ENCODE measurements at places on chromosomes 2 and 18.

GRCh38 chr2:213995400-213996105 lies 415.3 kb upstream of the VWC2L start:
- no peak for DNase-seq

- no peak for DNase-seq
Observed at GRCh38 chr2:124623560-124623959, 598.5 kb downstream of the CNTNAP5 start.

DNA sequence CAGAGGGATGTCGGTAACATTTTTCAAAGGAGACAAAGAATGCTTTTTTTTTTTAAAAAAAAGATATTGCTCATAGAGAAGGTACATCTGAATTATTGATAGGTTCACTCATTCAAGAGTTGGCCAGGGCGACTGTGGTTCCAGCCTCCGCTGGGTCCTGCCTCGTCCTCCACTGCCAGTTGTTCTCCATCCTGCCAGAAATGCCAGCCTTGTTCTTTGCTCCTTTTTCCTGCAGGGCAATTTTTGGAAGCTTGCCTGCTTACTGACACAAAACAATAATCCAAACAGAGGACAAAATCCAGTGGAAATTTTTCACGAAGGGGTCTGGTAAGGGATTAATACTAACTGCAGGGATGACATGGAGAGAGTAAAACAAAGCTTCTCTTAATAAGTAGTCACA lies 1113.0 kb downstream of the CBLN2 start:
- no peak for DNase-seq

DNA sequence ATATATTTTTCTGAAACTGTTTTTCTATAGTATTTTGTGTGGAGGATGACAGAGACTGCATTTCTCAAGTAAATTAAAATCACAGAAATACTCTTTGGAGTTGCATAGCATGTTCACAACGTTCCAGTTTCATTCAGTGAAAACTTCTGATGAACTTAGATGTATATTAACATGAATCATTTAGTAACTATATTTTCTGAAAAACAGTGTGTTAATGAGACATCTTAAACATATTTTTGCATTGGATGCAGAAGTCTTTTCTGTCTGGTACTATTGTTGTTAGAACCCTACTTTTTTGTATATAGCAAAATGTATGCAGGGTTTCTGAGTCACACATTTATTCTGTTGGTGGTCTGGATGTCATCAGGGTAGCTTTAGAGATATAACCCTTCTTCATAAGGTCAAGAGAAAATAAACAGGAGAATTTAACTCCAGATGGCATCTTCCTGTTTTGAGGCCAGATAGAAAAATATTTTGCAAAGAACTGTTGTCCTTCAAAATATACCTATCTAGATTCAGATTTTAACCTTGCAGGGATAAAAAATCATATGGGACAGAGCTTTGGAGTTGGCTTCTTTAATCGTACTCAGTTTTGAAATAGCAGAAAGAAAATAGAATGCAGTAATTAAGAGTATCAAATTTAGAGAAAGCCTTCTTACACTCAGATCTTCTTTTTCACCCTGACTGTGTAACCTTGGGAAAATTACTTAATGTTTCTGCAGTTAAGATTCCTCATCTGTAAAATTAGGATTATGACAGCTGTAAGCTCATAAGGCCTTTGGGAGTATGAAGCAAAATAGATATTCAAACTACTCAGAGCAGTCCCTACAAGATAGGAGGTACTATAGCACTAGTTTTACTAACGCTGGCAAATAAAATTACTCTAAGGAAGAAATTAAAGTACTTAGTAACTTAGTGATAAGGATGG lies 5.3 kb downstream of the COL3A1 start:
- no peak for DNase-seq

- DNase-seq, result no peak
Observed at GRCh38 chr2:76870581-76870980, 651.6 kb downstream of the LRRTM4 start.

GRCh38 chr2:3200420-3200939 lies 177.1 kb downstream of the EIPR1 start:
- DNase-seq, result no peak

DNA sequence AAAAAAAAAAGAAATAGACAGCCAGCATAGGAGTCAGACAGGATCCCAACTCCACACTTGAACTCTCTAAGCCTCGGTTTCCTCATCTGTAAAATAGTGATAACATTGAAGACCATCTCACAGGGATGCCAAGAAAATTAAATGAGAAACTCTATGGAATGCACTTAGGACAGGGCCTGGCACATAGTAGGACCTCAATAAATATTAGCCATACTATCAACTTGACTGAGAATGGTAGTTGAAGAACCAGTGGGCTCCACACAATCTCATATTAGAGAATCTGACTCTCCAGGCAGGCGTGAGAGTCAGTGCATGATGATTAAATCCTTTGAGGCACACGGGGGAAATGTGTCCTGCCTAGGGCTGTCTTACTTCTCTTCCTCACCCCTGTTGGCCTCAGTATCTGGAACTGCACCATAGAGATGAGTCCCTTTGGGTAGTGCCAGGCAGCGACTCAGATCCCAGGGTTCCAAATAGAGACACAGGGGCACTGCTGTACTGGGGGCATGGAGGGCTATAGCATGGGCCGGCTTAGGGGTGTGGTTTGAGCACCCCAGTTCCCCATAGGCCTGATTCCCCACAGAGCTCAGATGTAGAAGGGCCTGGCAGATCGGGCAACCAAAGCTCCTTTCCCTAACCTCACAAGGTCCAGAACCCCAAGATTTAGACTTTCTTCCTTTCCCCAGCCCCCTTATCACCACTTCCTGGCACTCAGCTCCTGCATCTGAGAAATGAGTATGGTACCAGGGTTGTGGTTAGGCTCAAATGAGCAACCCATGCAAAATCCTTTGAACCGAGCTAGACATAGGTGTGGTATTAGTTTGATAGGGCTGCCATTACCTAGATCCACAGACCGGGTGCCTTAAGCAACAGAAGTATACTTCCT lies 51.3 kb upstream of the CAB39 start:
- DNase-seq, result peak; percentile 74

- DNase-seq, result no peak
Observed at GRCh38 chr2:102034683-102035548, 43.2 kb downstream of the IL1R2 start.

DNA sequence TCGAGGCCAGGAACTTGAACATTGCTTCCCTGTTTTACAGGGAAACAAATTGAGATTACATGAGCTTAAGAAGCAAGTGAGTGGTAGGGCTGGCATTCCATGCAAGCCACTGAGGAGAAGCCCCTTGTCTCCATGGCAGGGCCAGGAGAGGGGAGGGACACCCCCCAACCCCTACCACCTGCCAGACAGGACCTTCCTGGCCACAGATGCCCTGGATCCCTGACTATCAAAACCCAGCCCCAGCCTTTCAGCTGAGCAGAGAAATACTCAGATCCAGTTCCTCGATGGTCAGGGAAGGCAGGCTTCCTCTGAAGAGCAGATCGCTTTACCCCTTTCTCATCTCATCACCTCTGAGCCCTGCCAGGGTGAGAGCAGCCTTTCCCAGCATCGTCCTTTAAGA lies 53.8 kb upstream of the ALPP start:
- DNase-seq, result no peak

GRCh38 chr2:31555967-31556706 lies 24.6 kb downstream of the SRD5A2 start:
- no peak for DNase-seq

- DNase-seq, result no peak
Observed at GRCh38 chr2:113797237-113797636, 40.8 kb upstream of the SLC35F5 start.

DNA sequence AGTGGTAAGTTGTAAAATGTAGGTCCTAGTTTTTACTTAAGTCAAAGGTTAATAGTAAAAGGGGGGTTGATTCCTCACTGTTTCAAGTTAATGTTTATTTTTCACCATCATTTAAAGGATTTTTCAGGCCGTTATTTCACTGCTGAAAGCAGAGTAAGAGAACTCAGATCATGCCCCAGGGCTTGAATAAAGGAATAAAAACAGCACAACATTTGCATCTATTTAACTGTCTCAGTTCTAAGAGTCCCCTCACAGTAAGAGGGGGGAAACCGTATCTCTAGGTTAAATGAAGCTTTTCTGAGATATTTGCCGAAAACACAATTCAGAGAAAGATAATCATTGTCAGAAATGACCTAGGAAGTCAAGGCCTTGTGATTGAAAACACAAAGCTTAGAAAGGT lies 138.2 kb upstream of the KCTD1 start:
- DNase-seq, result no peak

DNA sequence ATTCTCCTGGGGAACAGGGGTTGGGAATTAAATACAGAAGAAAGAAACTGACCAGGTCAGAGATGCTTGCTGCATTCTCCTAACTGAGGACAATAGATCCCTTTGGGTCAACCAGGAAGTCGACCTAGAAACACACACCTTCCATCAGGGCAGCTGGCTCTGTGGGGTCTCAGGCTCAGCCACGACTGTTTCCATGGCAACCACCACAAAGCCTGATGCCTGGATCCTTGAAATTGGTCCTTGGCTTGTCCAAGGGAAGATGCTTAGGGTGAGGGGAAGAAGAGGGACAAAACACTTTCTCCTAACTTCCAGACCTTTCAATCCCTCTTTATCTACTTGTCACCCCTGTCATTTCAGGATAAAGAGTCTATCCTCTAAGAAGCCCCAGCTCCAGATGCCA lies 194.4 kb downstream of the ALK start:
- no peak for DNase-seq

DNA sequence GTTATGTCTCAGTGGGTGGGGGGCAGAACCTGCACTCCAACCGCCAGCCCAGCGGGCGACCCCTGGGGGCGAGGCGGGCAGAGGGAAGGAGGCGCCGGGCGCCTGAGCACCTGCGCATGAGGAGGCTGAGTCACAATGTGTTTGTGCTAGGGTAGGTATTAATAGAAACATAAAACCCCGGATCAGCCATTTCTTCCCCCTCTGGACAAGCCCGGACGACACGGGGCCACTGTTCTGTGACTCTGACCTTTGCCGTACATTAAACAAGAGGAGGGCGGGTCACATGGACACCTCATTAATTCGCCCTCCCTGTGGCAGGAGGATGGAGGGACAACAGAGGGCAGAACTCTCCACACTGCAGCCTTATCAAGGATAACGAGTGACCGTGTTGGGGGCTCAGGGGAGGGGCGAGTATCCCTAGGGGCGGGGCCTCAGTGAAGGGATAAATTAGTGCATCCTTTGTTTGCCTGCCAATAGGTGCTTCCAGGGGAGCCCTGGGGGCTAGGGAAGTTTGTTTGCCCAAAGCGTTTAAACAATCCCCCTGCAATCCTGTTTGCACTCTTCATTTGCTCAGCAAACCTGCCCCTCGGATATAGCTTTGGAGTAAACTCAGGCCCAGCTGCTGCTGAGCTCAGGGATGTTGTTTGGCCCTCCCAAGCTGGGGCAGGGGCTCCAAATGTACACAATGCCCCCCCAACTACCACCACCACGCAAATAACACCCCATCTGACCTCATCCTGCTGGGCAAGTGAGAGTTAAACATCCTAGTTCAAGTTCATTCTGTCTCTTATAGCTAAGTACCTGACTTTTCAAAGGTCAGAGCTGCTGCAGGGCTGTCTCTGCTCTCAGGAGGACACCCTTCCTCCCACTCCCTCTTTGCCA lies 171.2 kb upstream of the GLI2 start:
- DNase-seq, result no peak

DNA sequence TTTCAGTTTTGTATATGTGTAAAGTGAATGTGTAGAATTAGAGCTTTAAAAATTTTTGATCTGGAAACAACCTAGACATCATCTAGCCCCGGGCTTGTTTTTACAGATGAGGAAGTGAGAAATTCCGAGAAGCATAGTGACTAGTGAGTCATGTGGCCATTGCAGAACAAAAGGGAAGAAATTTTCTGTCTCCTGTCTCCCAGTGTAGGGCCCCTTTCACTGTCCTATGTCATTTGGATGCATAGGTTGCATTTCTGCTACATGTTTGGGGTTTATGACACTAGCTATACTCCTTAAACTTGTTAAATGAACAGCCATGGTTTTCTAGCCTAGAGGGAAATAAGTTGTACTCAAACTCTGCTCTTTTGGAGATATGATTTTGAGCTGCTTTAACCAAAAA lies 84.6 kb downstream of the PLCL1 start:
- peak; percentile 74 for DNase-seq

DNA sequence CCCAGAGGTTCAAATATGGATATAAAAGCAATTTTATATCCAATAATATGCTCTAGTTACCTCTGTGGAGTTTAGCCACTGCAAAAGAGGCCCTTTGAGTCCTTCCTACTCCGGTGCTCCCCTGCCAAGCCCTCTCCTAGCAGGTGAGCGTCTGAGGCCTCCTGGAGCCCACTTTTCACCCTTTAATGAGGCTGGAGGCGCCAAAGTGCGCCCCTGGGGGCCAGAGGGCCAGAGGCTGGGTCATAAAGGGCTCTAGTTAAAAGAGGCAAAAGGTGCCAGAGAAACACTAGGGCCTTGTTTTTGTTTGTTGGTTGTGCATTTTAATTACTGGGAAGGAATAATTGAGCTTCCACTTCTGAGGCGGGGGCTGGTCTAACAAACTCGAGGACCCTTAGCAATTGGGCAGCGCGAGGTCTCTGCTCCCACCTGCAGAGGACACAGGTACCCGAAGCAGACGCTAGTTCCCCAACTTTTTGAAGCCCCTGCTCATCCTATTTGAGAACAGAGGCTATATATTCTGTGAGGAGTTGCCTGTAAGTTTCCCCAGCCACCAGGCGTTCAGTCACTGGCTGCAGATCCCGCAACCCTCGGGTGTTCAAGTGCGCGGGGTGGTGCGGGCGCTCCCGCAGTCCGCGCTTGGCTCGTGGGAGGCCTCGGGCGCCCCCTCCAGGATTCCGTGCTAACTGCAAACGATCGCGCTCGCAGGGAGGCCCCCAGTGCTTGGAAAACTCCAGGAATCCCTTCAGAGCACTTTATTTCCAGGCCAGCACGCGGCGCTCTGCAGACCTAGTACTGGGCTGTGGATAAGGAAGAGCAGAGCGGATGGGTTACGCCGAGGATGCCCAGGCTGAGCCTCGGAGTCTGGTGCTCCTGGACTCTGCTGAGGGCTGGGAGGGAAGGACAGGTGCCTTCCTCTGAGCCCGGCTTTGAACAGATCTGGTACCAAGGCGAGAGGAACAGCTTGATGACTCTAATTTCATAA lies 14.1 kb downstream of the MSGN1 start:
- peak; percentile 56 for DNase-seq

- DNase-seq, result no peak
Observed at GRCh38 chr2:239550357-239550756, 149.5 kb upstream of the HDAC4 start.

DNA sequence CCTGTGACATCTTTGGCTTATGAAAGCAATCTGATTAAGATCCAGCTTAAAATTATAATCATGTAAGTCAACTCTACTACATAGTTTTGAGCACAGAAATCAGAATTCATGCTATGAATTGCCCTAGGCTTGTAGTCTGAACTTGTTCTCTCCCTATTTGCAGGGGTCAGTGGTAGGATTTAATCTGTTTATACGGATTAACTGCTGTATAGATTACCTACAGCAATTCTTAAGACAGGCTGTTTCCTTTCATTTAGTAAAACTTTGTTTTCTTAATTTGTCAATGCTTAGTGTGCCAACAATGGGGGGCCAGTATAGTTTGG lies 287.9 kb downstream of the PDE11A start:
- no peak for DNase-seq

DNA sequence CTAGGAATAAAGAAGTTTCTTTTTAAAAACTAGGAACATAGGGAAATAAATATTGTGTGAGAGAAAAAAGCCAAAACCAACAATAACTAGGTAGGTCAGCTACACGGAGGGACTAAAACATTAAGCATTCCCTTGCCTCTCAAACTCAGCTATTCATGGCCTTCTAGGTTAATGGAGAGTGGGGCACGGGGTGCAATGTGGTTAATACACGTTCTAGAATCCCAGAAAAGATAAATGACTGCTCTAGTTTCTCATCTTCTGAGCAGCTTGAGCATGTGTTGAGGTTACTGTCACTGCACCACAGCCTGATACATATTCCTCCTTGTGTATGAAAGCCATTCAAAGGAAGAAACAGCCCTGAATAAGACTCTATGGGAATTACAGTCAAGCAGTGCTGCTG lies 31.4 kb downstream of the SLC8A1 start:
- no peak for DNase-seq
